Esophagus squamous epithelium (tissue), 5 donors: ENCODE measurements at places on chromosomes 11 and 22. TPM values are rescaled to one million over a fixed set of nuclear protein-coding genes. Genes with fewer than 3 reads are reported as not detected.

The PNPLA3 gene
- total RNA-seq: 1.7 TPM

The RPS6KA4 gene
- 50.2 TPM for total RNA-seq

The CSF2RB gene
- 6.1 TPM for total RNA-seq

The PRR5L gene
- total RNA-seq: 1.4 TPM

The OR8A1 gene
- total RNA-seq: not detected

The SYT12 gene
- total RNA-seq: 0.83 TPM

The TMEM45B gene
- 100 TPM for total RNA-seq

The MRPL49 gene
- 68.1 TPM for total RNA-seq

The NTM gene
- total RNA-seq: 0.88 TPM

The CCDC188 gene
- not detected for total RNA-seq

The CCDC81 gene
- 0.66 TPM for total RNA-seq

The OR56A1 gene
- total RNA-seq: not detected

The TYR gene
- total RNA-seq: not detected

The SHANK3 gene
- 4.6 TPM for total RNA-seq

The NCAPH2 gene
- total RNA-seq: 37.6 TPM

The SCYL1 gene
- 63.3 TPM for total RNA-seq

The CNIH2 gene
- total RNA-seq: 0.70 TPM

The PTPRCAP gene
- 6.4 TPM for total RNA-seq

The F2 gene
- 0.19 TPM for total RNA-seq

The PAMR1 gene
- total RNA-seq: 6.2 TPM

The P2RX6 gene
- 0.76 TPM for total RNA-seq

The PRAME gene
- not detected for total RNA-seq

The P4HA3 gene
- not detected for total RNA-seq

The OR52I2 gene
- total RNA-seq: not detected

The ALDH3B1 gene
- total RNA-seq: 15.7 TPM

The WNT7B gene
- 16.4 TPM for total RNA-seq

The TSGA10IP gene
- not detected for total RNA-seq
